ENCODE measurements at places on chromosomes 4 and X.

- DNase-seq, result no peak
Measured at GRCh38 chrX:13088156-13088487, 43.7 kb upstream of the FAM9C start.

- DNase-seq, result no peak
Measured at GRCh38 chr4:1244978-1245471, 3.9 kb downstream of the CTBP1 start.

DNA sequence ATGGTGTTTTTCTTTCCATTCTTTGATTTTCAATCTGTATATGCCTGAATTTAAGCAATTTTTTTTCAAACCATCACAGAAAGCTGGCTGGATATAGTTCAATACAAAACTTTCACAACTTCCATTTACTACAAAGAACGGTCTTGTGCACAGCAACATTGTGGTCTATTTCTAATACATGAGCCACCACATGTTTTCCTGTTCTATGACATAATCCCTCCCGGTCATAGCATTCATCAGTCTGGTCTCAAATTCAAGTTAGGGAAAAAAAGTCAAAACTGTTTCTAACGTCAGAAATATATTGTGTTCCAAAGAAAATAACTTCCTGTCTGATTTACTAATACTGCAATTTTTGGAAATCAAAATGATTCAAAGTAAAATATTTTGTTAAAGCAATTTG lies 7.5 kb upstream of the CXCL6 start:
- DNase-seq, result no peak

DNA sequence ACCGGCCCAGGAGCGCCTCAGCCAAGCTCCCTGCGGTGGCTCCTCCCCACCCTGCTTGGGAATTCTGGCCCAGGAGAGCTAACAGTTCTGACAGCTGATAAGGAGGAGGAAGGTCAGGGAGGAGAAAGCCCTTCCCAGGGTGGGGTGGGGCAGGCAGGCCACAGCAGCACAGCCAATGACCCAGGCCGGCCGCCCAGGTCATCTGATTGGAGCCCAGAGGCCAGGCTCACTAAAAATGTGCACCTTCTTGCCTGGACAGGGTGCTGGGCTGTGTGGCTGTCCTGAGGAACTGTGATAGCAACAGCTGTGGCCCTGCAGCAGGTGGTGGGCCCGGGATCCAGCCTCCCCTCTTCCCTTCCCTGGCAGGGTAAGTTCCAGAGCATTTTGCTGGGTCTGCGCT lies 17.2 kb upstream of the SH3TC1 start:
- no peak for DNase-seq

- DNase-seq, result peak; percentile 38
Measured at GRCh38 chr4:186570193-186570996, 15.0 kb upstream of the MTNR1A start.

DNA sequence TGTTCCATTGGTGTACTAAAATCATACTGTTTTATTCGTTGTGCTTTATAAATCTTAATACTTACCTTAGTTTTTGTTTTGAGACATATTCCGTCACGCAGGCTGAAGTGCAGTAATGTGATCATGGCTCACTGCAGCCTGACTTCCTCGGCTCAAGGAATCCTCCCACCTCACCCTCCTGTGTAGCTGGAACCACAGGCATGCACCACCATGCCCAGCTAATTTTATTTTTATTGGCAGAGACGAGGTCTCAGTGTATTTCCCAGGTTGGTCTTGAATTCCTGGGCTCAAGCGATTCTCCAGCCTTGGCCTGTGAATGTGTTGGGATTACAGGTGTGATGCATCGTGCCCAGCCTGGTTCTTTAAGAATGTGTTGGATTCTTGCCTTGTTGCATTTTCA lies 24.4 kb upstream of the DCK start:
- no peak for DNase-seq

GRCh38 chr4:153705743-153706468 lies 21.8 kb downstream of the TLR2 start:
- DNase-seq, result no peak

- DNase-seq, result no peak
Measured at GRCh38 chrX:2677764-2678163, 13.3 kb upstream of the CD99 start.

DNA sequence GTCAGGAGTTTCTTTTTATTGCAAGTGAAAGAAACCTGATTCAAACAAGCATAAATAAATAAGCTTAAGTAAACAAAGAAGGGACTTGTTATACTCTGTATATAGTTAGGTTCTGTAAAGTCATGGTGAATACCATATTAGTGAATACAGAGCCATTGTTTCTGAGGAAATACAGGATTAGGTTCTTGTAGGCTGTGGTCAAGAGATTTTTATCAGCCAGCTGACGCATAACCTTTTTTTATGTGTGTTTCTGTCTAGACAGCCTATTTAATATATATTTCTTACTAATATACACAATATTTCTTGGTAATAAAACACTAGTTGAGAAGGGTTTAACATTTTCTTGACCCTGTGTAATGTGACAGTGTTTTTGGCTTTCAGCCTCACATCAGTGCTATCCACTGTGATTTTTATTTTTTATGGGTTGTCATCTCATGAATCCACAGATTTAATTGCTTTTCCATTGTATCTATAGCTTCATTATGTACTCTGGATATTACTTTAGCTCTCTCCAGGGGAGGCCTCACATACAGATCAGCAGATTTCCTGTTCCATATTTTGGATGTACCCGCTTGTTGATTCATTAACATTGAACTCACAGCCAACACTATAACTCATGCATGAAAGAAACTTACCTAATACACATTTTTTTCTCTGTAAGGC lies 8.0 kb downstream of the HERC3 start:
- no peak for DNase-seq

DNA sequence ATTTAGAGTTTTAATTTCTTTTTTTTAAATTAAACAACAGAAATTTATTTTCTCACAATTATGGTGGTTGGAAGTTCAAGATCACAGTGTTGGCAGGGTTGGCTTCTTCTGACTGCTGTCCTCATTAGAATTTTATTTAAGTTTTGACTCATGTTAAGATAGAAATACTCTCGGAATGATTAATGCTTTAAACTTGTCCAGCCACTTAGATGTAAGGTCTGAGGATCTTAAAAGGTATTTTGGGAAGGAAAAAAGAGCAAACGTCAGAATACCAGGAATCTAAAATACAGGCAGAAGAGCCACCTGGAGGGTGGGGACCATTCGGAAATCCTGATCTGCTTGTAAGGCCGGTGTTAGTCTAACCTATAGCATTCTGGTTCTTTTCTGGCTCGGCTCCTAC lies 423.0 kb upstream of the MAGEB2 start:
- DNase-seq, result no peak

- DNase-seq, result no peak
Measured at GRCh38 chr4:183383606-183384005, 60.8 kb upstream of the CDKN2AIP start.

- DNase-seq, result no peak
Measured at GRCh38 chr4:127421437-127421836, 211.3 kb upstream of the INTU start.

- no peak for DNase-seq
Measured at GRCh38 chr4:120078216-120078615, 11.6 kb upstream of the MAD2L1 start.

GRCh38 chrX:23194885-23195554 lies 139.6 kb upstream of the PTCHD1 start:
- no peak for DNase-seq

DNA sequence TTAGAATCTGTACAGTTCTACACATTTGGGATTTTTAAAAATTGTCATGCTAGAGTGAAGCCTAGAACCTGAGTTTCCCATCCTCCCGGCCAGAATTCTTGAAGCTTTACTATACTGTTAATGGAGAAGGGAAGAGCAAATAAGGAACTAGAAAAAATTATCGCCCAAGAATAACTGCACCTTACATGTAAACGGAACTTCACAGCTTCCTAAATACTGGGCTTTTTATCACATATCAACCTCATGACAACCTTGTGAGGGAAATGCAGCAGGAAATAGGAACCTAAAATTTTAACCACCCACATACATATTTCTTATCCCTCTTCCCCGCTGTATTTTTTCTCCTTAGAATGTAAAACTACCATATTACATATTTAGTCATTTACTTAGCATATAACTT lies 19.3 kb downstream of the ARHGEF9 start:
- no peak for DNase-seq

GRCh38 chr4:80336582-80336981 lies 1.1 kb downstream of the CFAP299 start:
- DNase-seq, result peak; percentile 63

DNA sequence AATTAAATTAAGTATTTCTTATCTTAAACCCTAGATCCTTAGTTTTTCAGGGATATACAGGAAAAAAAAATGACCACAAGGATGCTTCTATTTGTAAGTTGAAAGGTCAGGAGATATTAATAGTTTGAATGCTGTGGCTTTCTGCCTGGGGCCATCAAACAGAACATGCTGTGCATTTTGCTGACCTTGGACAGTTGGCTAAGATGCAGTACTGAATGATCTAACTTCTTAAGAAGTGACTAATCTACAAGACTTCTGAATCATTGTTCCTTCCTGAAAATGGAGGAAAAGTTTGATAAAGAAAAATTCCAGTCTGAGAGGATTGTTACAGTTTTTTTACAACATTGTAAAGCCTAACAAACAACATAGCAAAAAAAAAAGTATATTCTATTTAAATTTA lies 237.8 kb upstream of the JADE1 start:
- DNase-seq, result no peak
